ENCODE measurements at places on chromosomes 7 and 10. TPM values are rescaled to one million over a fixed set of nuclear protein-coding genes. Genes with fewer than 3 reads are reported as not detected.

DNA sequence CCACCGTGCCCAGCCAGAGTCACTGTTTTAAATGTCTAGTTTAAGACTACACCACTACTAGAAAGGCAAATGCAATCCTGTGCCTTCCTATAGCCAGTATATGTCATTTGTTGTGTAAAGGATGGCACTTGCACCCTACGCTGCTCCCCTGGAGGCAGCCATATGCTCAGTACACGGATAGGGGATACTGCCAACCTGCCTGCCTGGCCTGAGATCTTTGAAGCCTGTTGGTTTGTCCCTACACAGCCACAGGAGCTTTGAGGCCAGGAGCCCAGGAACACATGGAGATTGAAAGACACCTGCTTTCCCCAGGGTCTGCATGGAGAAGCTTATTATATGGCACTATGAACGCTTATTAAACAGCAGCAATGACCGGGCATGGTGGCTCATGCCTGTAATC is 2.3 kb upstream of the SCRN1 start:
- no peak for DNase-seq

- no peak for DNase-seq
These were observed 89.5 kb upstream of the PAX2 start for GRCh38 chr10:100655760-100656421.

- DNase-seq: peak; percentile 39
These were observed 108.8 kb upstream of the PCLO start for GRCh38 chr7:83271212-83272099.

DNA sequence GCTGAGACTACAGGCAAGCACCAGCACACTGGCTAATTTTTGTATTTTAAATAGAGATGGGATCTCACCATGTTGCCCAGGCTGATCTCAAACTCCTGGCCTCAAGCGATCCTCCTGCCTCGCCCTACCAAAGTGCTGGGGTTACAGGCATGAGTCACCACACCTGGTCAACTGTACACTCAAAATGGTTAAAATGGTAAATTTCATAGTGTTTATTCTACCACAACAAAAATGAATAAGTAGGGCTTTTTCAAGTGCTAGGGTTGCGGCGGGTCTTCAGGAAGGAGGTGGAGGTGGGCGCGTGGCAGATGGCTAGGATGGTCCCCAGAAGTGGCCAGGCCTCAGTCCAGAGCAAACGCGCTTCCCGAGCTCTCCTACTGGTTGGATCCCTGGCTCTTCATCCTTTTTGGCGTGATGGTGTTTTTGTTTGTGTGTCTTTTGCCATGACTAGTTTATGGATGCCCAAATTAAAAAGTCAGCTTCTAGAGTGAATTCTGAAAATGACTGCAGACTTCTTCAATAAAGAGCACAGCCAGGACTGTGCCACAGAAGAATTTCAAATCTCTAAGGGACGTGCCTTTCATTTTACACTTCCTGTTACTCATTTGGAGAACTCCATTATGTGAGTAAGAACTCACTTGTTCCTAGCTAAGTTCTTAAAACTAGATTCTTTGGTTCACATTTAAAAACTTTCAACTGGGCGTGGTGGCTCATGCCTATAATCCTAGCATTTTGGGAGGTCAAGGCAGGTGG is 73.9 kb downstream of the TMEM130 start:
- DNase-seq: no peak

DNA sequence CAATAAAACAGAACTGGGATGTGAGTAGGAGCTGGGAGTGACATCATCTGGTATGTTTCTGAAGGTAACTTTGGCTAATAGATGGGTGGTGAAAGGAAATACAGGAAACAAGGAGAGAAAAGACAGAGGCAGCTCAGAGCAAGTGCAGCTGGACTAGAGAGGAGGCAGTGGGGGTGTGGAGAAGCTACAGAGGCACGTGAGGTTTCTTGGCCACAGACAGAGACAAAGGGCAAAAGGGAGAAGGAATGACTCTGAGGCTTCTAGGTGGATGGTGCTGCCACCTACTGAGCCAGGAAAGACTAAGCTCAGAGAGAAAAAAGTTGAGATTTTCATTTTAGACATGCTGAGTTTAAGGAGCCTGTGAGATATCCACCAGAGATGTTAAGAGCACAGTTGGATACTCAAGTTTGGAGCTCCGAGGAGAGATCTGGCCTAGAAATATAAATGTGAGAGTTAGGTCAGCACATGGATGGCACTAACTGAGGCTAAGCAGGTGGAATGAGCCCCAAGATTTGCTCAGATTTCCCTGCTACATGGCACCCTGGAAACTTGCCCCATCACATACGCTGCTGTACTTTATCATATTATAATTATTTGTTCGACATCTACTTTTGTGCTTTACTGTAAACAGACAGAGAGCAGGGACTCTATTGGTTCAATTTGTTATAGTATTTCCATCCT is 293.0 kb upstream of the IMMP2L start:
- no peak for DNase-seq

Gene EBF3
- total RNA-seq: 1.5 TPM

Measured in dermis microvascular lymphatic vessel endothelial cell (primary cell).